ENCODE measurements at places on chromosomes 1 and 21.

DNA sequence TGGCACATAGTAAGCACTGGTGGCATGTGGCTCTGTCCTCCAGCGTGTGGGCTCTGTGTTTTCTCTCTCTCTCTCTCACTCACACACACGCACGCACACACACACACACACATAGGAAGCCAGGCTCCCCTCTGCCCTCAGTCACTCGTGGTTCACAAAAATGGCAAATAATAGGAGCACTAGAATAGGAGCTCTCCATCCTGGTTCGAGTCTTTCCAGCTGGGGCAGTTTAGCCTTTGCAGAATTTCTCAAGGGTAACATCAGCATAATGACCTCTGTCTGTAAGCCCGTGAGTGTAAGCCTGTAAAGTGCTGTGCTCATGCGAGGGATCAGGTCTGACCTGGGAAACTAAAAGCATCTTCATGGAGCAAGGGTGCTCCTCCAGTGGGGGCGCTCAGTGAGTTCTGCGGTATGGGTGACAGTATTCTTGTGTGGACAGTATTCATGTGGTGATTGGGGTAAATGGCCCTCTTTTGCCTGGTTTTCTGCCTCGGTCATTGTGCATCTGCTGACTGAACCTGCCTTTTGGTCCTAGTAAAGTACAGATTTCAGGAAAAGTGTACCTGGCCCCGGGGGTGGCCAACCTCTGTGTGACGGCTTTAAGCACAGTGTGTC lies 842 bp upstream of the ZC3H12A start:
- DNase-seq: peak; percentile 61

DNA sequence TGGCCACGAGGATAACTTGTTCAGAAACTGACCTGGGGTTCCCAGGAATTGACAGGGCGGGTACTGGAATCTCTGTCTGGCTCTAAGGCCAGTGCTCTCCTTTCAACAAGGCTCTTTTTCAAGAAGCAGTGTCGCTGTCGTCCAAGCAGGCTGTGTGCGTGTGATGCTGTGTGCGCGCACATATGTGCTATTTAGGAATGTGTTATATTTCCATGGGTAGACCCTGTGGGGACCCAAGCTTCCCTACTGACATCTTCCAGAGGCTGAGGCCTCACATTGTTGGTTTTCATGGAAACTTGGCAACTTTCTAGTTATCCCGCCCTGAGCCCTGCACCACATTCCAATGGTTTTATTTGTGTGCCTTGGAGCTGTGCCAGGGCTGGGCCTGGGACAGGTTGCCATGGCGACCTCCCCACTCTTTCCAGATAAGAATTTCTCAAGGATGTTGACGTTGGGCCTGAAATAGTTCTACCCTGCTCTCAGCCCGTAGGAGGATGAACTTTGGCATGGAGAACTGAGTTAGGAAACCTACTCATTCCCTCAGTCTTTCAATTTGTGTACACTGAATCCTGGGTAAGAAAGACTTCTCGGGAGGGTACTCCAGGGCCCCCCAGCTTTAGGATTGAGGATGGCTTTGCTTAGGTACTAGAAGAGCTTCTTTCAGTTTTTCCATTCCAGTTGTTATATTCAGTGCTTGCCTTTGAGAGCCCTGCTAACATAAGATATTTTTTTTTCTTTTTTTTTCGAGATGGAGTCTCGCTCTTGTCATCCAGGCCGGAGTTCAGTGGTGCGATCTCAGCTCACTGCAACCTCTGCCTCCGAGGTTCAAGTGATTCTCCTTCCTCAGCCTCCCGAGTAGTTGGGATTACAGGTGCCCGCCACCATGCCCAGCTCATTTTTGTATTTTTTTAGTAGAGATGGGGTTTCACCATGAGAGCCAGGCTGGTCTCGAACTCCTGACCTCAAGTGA lies 38.8 kb upstream of the SRSF10 start:
- peak; percentile 100 for DNase-seq

DNA sequence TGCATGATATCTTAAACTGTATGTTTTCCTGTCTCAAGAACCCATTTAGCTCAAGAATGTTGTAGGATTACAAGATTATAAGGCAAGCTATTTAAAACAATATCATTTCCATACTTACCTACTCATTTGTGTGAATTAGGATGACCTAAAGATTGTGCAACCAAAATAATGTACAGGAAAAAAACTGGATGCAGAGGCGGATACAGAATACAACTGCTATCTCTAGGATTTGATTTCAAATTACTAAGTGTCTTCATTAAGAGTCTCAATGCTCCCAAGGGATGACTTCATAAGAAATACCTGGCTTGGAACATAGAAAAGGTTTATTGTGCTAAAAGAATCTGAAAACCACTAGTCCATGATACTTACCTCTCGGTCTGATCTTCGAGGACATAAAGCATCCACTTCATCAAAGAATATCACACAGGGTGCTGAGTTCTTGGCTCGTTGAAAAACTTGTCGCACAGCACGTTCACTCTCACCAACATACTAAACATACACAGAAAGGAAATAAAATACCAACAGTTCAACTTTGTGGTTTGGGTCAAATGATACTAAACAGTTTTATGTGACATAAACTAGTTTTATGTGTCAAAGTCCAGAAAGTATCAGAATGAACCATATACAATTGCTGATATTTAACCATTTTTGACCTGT lies 54.9 kb downstream of the NVL start:
- DNase-seq: no peak

- DNase-seq: peak; percentile 23
Observed at GRCh38 chr1:67431869-67432578, 1.8 kb upstream of the SERBP1 start.

DNA sequence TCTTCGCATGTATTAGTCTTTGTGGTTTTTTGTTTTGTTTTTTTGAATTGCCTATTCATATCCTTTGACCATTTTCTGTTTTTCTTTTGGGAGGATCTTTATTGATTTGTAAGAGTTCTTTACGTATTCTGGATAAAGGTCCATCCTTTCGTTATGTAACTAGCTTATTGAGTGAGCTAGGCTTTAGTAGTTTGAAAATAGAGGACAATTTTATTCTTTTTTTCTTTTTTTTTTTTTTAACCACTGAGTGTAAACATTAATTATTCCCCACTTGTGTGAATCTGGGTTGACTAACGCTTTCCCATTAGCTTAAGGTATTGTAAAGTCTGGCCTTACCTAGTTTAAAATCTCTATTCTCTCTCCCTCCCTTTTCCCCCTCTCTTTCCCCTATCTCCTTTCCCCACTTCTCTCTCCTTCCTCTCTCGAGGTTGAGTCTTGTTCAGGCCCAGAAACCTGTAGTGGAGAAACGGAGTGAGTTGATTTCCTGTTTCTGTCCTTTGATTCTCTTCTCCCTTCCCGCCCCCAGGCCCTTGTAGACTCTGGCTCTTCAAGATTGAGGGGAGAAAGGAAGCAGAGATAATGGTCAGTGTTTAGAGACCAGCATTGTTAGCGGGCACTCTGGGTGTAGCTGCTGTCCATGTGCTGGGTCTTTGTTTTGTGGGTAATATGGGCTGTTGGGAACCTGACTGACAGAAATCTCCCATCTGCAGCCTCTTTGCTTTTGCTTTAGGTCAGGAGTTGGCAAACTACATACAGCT lies 1.5 kb downstream of the MORC3 start:
- peak; percentile 27 for DNase-seq
